NCI-H748 treated with DMSO at 0.1 percent for 48 hours (cell line): ENCODE measurements at places on chromosomes 4 and X.

GRCh38 chrX:2383735-2384134 lies 117.0 kb downstream of the DHRSX start:
- no peak for DNase-seq

GRCh38 chr4:64384237-64385203 lies 24.7 kb downstream of the TECRL start:
- DNase-seq = no peak

DNA sequence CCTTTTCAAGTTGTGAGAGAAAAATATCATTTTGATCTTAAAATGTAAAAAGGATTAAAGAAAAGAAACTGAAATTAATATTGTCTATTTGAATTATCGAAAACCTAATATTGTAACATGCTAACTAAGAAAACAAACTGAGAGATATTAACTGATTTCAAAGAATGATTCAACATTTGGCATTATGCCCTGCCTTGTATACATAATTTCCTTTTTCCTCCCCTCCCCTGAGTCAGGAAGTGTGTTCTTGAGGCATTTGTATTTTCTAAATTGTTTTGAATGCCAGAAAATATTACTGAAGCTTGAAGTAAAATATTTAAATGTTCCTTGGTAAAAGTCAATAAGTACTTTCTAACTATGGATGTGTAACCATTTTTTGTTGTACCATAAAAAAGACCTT lies 49.4 kb downstream of the RPS6KA3 start:
- DNase-seq = no peak

DNA sequence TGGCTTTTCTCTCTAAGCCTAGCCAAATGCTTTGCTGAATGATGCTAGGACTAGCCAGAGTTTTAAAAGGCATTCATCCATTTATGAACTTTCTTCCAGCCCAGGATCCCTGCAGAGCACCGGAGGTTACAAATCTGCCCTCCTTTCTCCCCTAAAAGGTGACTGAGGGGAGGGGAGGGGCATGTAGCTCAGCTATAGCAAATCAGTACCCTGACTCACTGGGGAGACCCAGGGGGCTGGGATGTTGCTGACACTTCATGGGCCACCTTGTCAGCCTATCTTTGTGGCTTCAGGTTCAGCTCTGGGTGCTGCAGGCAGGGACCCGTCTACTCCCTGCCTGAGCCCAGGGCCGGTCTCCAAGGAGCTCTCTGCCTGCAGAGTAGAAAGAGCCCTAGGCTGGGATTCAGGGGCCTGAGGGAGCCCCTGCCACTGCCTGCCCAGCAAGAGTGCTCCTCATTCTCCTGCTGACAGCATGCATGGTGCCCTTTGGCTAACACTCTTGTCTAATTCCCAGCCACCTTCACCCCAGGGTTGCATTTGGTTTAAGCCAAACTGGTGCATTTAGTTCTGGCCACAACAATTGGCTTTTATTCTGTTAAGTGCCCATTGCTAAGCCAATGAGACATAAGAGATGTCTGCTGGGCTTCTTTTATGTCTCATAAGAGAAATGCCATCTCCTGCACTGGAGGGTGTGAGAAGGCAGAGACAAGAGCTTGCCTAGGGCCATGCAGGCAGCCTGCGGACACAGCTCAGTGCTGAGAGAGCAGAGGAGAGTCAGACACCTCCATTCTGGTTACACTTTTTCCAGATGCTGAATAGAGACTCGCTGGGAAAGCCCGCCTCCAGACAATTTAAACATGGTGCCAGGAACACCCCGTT lies 11.9 kb upstream of the UBA6 start:
- DNase-seq = no peak

GRCh38 chr4:182089326-182089725 lies 153.9 kb upstream of the TENM3 start:
- DNase-seq = no peak

DNA sequence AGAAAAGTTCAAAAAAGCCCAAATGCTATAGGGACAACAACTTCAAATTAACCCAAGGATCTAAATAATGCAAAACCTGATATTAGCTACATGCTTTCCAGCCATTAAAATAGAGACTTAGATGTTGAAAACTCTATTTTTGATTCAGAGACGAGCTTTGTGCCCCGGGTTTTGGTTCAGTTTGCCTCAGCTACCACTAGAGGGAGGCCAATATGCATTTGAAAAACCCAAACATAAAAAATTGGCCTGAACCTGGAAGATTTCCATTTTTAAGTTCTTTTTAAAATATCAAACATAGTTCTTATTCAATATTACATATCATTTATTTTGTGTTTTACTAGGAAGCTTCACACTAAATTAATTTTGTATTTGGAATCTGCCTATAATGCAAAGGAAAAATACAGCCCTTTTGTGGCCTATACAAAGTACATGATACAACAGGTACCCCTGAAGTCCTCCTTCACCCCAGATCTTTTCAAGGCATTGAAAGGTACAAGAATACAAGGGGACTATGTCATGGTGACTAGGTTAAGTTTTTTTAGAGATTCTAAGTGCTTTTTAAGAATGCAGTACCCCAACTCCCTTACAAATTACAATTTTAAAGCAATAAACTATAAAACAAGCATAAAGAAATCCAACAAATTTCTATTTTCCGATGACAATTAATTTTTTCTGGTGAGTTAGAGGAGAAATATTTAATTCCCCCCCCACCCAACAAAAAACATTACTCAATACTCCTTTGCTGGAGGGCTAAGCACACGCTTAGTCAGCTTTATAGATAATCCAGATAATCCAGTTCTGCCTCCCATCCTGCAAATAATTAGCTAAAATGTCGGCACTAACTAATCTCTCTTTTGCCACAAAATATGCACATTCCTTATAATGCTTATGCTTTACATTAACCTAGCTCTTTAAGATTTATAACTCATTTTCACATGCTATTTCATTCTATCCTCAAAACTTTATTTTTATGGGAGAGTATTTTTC lies 97.7 kb upstream of the PTPN13 start:
- DNase-seq = no peak

DNA sequence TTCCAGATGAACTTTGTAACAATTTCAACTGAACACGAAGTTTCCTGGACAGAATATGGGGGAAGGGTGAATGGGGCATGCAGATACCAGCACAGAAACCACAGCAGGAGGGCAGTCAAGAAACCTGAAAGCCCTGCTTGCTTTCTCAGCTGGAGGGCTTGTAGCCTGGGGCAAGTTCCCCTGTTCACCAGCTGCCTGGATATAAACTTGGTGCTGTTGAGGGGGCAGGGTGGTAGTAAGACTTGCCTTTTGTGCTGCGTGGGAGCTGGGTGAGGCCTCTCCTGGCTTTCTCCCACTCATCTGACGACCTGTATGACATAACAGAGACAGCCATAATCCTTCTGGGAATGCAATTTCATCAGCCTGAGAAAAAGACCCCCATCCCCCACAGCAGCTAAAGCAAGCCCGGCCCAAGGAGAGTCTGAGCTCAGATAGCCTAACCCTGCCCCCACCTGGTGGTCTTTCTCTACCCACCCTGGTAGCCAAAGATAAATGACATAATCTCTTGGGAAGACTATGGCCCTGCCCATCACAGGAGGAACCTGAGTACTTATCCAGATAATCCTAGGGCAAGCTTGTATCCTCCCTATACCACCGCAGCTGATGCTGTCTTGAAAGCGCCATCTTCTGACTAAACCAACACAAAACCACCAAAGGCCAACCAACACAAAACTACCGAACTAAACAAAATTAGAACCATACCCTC lies 234.3 kb downstream of the LAS1L start:
- DNase-seq = no peak

DNA sequence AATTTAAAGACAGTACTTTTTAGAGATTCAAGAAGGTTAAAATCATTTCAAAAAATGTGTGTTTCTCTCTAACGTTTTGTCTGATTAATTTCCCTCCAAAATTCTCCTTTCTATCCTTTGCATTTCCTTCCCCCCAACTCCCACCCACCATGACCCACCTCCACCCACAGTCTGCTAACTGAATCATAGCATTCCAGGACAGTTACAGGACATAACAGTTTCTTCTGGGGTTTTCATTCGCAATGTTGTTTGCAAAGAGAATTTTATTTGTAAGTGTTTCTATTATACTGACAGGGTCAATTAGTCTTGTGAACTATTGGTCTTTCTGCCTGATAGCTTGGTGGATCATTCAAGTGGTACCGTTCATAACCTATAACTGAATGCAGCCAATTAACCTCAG lies 53.7 kb downstream of the ANAPC10 start:
- no peak for DNase-seq

DNA sequence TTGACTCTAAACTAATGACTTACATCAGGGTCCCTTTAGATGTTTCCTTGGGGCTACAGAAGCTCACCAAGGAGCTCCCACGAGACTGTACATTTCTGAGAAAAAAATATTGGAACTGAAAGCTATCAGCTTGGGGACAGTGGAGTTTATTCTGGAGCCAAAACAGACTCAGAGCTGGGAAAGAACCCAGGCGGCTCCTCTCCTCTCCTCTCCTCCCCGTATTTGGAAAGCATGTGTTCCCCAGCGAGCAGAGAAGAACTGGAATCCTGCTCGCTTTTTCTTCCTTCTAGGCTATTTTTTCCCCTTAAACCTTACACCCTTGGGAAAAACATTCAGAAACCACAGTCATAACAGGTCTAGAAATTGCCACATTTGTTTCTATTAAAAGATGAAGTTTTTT lies 4.3 kb upstream of the MAP7D3 start:
- DNase-seq = no peak

DNA sequence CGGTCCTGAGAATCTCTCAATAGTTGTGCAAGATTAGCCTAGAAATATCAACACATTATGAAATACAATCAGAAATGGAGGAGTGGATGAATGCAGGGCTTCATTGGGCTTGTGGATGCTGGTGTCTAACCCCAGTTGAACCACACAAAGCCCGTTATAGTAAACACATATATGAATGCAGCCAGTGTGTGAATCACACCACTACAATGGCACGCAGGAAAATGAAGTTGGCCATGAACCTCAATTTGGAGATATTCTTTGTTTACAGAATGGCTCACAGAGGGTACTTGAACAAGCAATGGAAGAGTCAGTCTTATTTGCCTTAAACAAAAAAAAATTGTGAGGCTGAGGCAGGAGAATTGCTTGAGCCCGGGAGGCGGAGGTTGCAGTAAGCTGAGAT lies 57.8 kb downstream of the SOD3 start:
- no peak for DNase-seq

DNA sequence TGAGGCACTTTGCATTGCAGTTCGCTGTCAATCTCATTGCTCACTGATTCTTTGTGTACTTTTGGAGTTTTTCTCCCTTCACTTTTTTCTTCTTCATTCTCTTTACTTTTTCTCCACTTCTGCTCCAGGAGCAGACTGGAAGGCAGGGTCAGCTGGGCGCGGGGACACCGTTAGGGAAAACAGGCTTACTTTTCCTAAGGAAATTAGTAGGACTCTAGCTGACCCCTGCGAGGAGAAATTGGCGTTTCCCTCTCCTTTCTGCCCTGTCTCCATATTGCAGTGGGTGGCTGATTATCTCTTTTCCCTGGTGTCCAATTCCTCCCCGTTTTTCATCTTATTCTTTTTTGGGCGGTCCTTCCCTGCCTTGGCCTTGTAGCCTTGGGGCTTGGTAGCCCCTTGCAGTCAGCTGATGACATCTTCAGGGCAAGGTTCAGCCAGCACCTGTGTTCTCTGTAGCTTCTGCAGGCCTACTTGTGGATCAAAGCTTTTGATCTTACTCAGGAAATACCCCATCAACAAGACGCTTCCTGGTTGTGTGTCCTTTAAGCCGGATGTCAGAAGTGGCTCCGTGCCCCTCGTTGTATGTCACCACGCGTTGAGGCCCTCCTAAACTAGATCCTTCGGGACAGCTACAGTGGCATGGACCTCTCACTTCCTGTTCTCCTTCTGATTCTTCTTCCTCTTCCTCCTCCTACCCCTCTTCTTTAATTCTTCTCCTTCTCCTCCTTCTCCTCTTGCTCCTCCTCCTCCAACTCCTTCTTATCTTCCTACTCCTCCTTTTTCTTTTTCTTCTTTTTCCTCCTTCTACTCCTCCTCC lies 36.1 kb downstream of the NBDY start:
- no peak for DNase-seq

DNA sequence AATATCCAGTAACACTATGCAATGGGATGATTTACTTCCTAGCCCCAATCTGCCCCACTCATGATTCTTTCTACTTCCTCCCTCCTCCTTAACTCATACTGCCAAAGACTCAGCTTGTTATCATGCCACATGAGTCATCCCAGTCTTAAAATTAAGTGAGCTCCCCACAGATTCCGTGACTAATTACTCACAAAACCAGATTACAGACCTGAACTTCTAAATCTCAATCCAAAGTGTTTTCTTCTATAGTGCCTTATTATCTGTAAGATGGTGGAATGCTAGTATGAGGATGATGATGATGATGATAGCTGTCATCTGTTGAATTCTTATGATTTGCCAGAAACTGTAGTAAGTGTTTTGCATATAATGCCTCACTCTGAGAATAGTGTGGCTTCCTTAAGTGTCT lies 27.7 kb upstream of the GPC3 start:
- DNase-seq = no peak

GRCh38 chrX:50988649-50989048 lies 78.1 kb downstream of the BMP15 start:
- no peak for DNase-seq

DNA sequence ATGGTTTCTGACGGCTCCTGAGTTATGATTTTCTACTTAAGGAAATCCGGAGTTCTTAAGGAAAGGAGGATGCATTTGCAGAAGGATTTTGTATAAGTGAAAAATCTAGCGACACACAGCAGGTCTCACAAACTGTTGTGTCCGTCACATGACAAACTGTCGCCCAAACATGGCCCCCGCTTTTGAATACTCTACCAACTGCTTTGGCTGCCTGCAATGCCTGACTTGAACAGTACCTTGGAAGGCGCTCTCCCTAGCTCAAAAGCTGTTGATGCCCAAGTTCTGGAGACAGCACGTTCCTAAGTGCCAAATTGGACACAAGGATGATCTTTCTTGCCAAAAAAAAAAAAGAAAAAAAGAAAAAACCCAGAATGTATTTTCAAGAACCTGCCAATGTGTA lies 103.2 kb downstream of the ENPP6 start:
- no peak for DNase-seq

DNA sequence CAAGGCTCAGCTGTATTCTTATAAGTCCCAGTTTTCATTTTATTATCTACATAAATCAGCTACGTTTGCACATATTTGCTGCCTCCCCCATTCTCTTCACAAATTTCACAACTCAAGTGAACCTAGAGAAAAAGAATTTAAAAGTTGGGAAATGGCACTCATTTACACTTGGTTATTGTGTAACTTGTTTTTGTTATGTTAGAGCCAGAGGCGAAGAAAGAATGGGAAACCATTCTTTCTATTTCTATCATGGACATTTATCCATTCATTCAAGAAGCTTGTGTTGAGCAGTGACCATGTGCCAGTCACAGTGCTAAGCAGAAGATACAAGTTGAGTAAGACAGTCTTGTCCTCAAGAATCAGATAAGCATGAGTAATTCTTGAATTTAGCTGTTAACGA lies 13.5 kb downstream of the LIAS start:
- DNase-seq = no peak

- no peak for DNase-seq
Observed at GRCh38 chr4:52915191-52915590, 53.1 kb downstream of the RASL11B start.

DNA sequence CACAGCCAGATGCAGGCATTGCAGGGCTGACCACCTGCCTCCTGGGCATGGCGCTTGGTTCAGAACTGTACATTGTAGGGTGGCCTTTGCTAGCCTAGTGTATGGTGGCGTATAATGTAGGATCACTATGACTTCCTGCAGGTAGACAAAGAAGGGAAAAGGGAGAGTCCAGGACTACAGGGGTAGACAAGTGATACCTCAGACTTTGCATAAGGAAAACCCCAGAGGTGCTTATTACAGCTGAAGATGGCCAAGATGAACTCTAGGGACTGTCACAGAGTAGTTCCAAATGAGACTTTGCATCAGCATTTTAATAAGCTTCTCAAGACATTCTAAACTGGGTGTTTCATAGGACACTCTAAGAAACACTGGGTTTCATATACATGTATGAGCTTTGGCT lies 116.4 kb upstream of the PUDP start:
- DNase-seq = no peak
